ENCODE measurements at places on chromosomes 3 and 15.

- DNase-seq: no peak
Observed at GRCh38 chr15:75140080-75140879, 61.4 kb upstream of the C15orf39 start.

DNA sequence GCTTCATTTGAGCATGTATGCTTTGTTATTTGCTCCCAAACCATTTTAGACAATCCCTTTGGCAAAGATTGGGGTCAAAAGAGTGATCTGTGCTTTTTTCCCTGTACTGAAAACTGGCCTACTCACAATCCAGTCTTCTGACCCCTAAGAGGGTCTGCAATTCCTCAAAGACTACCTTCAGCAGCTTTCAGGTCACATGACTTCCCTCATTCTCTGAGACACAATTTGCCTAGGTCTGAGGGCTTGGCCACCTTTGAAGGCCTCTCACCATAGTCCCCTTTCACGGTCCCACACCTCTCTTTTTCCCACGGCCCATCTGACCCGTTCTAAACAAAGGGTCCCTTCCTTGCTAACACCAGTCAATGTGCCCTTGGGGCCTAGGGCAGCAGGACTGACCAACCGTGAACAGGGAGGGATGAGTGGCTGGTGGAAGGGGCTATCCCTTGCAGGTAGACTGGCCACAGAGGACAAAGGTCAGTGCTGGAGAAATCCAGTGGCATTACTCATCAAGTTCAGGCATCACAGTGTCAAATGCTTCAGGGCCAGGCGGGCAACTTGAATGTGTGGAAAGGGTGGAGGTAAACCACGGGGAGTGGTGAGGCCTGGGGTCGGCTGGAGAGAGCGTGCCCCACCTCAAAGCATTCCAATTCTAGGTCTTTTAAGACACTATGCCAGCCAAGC, 10.8 kb downstream of the RASL12 start:
- DNase-seq: no peak

GRCh38 chr15:42274702-42274989, 1.4 kb upstream of the TMEM87A start:
- DNase-seq: no peak

- DNase-seq: no peak
Observed at GRCh38 chr15:81126892-81127291, 7.2 kb upstream of the CFAP161 start.

DNA sequence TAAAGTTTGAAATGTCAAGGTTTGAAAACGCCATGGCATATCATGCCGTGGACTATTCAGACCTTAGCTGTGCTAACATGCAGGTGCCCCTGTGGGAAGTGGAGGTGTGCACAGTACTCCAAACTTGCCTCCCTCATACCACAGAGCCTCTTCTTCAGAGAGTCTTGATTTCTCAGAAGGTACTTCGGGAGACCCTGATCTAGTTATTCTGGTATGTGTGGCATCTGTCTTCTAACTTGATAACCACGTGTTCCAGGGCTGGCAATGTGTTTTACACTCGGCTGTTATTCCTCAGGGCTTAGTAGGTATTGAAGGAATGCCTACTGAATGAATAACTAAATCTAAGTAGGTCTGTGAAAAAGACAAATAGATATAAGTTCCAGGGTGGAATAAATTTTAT, 309.9 kb downstream of the CLSTN2 start:
- no peak for DNase-seq

DNA sequence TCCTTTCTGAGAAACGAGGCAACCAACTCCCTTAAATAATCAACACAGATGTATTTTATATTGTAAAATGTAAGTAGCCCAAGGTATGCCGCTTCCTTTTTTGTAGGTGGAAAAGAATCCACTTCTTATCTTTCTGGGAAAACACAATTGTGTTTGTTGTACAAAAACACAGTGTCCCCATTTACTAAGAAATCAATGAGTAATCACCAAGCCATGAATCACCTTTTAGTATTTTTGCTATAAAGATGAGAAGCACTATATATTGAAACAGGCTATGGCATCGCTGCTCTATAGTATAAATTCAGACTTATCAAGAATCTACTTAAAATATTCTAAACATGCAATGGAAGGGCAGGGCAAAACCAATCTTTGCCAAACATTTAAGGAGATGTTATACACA, 104.0 kb downstream of the TNIK start:
- DNase-seq: no peak

DNA sequence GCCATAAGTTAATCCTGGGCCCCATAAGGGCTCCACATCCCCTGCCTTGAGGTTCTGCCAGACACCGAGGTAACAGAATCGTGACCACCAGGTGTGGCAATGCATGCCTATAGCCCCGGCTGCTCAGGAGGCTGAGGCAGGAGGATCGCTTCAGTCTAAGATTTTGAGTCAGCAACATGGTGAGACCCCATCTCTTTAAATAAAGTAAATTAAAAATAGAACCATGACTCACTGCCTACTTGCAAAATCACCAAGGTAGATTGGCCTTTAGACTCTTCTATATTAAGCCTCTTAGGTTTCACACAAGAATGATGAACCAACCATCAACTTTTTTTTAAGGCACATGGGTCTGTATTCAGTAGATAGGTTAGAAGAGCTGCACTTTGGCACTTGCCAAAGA, 9.7 kb downstream of the WDR5B start:
- DNase-seq: no peak

DNA sequence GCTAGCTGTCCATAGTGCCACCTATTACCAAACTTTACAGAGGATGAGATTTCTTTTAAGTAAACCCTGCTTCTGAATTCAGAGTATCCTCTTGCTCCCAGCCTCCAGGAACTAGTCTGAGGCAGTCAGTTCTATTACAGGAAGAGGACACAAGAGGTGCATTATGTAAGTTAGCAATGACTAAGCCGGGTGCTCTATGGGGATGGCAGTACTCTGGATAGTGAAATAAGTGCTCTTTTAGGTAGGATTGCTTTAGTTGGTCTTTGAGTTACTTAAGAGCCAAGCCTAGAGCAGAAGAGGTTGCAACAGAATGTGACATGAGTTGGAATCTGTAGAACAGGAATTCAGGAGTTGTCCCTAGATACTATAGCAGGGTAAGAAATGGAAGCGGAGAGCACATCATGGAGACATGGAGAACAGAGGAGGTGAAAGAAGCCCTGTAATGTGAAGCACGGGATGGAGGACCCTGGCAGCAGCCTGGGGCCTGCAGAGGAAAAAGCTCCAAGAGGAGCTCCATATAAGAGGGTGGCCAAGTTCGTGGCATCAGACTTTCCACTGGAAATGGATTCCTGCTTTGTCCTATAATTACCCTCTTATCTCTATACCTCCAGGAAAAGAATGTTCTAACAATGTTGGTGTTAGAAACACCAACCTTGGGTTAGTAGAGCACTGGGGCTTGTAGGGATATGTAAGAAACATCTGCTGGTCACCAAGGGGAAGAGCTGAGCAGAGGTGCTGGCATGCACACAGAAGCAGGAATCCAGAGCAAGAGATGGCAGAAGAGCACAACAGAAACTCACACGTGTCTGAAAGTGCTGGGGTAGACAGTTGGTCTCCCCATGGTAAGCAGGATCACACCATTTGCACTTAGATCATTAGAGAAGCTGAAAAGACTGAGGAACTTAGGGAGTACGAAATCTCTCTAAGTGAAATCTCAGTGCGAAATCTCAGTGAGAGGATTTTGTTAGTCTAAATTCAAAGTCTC, 851.1 kb downstream of the FHIT start:
- no peak for DNase-seq

DNA sequence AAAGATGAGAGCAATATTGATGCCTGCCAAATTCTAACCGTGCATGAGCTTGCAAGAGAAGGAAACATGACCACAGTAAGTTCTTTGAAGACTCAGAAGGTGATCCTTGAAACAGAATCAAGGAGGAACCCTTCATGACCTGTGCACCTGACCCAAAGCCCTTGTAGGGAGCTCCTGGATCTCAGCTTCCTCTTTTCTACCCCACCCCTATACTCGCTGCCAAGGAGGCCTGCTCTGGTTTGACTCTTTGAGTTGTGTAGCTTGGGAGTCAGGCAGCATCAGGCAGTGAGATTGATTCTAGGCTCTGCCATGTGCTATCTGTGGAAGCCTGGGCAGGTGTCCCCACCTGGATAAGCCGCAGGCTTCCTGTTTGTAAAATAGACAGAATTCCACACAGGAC, 10.6 kb downstream of the TTC21A start:
- DNase-seq: no peak

DNA sequence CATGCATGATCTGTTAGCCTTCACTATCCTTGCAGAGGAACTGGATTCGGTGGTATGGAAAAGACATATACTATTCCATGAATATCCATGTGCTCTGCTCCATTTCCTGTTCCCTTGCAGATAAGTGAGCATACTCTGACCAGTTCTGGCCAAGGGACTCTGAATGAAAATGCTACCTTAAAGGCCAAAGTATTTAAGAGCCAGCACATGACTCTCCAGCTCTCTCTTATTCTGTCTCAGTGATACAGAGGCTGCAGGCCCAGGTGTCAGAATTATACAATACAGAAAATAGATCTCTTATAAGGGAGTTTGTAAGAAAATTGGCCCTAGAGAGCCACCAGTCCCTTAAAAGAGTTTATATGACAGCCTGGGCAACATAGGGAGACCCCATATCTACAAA, 779.7 kb upstream of the CFAP20DC start:
- no peak for DNase-seq

DNA sequence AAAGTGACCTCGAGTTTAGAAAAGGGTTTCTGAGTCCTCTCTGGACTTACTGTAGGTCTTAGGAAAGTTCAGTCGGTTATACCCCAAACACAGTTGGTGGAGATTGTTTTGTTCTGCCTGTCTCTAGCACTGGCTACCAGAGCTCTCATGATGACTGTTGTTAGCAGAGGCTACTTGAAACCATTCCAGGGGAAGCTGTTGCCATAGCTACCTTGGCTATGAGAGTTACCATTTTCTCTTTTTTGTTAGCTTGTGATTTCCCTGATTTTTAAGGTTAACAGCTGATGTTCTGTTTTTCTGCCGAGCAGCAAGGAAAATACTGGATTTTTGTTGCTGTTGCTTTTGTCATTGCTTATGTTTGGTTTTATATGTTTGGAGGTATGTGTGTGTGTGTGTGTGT, 26.7 kb downstream of the ABHD2 start:
- DNase-seq: no peak

DNA sequence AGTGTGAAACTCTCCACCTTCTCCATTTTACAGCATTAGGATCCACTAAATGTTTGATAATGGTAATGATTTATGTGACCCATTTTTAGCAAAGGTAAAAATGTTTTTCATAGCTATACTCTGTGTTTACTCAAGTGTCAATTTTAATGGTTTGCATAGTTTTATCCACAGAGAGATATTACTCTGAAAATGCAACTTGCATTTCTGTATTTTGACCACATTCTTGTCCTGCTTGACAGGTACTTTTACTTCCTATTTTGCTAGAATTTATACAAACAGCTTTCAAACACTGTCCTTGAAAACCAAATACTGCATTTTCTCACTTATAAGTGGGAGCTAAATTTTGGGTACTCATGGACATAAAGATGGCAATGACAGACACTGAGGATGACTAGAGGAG, 62.9 kb downstream of the SERPINI1 start:
- DNase-seq: no peak

GRCh38 chr3:463252-464192, 267.0 kb downstream of the CHL1 start:
- DNase-seq: no peak

- no peak for DNase-seq
Observed at GRCh38 chr3:99607151-99607550, 31.2 kb upstream of the COL8A1 start.

GRCh38 chr3:33184863-33185262, 33.7 kb downstream of the SUSD5 start:
- DNase-seq: no peak

GRCh38 chr15:31361764-31362515, 35.3 kb downstream of the KLF13 start:
- DNase-seq: no peak

DNA sequence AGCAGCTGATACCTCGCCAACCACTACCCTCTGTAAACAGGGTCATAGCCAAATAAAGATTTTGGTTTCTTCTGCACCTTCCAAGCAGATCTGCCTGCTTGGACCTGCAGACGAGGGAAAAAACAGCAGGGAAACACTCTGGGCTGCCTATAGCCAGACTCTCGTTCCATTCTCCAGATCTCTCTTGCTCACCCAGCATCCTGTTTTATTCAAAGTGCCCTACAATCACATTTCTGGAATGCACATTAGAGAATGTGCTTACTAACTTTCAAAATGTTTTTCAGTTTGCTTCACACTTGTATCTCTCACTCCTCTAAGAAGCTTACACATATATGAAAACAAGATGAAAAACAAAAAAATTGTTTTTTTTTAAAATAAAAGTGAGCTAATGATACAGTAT, 71.4 kb downstream of the MLH1 start:
- DNase-seq: no peak

DNA sequence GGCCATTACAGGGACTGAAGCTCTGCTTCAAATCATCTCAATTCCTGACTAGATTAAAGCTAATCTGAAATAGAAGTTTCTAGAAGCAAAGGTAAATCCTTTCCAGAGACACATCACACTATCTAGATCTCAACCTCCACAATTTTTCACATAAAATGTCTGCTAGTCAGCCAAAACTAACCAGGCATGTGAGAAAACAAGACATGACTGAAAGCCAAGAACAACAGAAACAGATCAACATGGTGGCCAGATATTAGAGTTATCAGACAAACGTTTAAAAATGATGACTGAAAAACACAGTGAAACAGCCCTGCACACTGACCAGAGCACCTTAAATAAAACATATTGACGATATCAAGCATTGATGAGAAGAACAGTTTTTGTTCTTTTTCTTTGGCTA, 59.1 kb downstream of the SUMF1 start:
- no peak for DNase-seq

DNA sequence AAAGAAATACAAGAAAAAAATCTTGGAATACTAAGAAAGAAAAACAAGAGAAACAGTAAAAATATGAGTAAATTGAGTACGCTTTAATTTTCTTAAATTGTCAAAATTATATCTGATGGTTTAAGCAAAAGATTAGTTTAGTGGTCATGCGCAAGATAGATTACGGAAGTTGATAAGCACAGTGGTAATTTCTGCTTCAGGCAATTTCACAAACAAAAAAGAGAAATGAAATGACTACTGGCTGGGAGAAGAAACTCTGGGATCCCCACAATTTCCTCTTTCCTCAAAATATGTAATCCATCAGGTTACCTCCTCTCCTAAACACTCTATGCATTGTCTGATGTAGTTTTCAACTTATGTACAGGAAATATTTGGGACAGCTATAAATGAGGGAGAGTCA, 9.0 kb downstream of the MYD88 start:
- no peak for DNase-seq

DNA sequence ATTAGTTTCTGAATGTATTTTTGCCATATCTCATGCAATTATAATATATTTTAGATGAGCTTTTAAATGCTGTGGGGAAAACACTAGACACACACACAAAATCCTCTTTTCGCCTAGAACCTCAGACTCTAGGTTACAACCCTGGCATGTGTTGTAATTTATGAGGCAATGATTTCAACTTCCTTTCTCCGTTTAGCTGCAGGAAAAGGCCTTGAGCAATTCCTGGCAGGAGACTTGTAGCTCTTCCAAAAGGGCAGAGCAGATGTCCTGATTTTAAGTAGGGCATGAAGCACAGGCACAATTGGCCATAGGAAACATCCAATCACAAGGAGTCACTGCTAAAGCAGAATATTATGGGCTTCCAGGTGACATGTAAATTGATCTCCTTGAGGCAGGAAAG, 82.0 kb downstream of the GPR156 start:
- DNase-seq: no peak

Measured in iPS DF 6.9 (cell line).